Activated CD4-positive, alpha-beta T cell treated with anti-CD3 and anti-CD28 coated beads, Interleukin-2, amount 10 ng/mL, durations not matched to agents 7 days and 5 days (primary cell): ENCODE measurements at places on chromosomes 7 and 10.

DNA sequence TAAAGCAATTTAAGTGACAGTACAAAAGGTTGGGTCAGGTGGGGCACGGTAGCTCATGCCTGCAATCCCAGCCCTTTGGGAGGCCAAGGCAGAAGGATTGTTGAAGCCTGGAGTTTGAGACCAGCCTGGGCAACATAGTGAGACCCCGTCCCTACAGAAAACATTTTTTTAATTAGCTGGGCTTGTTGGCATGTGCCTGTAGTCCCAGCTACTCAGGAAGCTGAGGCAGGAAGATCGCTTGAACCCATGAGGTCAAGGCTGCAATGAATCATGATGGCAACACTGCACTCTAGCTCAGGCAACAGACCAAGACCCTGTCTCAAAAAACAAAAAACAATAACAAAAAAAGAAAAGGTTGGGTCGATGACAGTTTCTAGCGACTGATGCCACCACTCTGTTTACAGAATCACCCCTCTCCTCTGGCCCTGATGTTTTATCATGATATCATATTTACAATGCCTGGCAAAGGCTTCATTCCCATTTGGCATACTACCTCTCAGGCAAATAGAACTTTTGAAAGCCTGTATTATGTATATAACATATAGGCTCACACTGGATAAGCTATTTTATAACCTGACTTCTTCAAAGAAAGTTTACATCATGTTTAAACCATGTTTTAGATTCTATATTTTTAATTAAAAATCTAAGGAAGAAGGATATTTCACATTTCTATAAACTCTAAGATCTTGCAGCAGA lies 558 bp upstream of the ABCC2 start:
- DNase-seq, result no peak

- DNase-seq, result no peak
Observed at GRCh38 chr7:109763611-109764010, 1193.9 kb downstream of the DNAJB9 start.

DNA sequence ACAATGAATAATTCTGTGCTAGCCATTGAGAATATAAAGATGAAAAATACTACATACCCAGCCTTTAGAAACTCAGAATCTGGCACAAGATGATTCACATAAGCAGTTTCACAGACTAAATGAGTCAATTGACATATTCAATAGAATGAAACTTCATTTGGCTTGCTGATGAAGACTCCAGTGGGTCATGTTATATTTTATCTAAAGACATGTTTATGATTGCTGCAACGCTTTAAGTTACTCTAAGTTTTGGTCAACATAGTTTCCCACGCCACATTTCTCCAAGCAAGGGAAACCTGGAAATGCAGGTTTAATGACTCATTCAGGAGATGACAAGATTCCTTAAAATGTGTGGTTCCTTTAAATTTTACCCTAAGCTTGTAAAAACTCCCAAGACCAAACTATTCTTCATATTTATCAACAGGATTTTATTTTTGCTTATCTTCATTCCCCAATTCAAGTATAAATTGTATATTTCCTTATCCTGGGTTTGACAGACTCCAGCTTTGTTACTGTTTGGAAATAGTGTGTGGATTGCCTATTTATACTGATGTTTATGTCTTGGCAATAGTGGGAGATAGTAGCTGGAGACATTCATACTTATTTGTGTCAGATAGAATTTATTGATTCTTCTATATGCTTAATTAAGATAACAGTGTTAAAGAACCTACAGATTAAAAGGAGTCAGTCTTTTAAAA lies 6.6 kb downstream of the SEMA3A start:
- no peak for DNase-seq

- DNase-seq, result no peak
Observed at GRCh38 chr7:11355399-11356005, 381.8 kb downstream of the PHF14 start.

GRCh38 chr10:35456153-35456720 lies 119.9 kb downstream of the CCNY start:
- DNase-seq, result no peak

GRCh38 chr7:55465691-55466090 lies 100.6 kb downstream of the LANCL2 start:
- no peak for DNase-seq

- DNase-seq, result no peak
Observed at GRCh38 chr7:100090527-100091410, 2.0 kb downstream of the COPS6 start.

DNA sequence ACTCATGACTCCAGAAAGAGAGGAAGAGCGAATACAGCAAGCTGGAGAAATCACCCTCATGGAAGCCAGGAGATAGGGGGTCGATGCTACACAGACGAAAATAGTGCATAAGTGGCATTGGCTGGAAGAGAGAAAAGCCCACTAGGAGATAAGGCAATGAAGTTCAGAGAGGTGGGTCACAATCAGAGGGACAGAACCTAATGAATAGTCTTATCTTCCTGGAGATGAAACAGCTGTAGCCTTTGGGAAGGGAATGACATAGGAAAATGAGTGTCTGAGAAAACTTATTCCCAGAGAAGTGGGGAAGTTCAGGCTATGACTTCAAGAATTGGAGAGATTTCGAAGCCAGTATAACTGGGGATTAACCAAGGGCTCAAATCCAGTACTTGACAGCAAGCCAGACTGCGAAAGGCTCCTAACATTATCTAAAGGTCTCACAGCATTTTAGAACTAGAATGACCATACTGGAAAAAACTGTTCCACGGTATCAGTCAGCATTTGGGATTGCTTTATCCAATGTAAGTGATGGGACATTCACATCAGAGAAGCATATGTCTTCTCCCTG lies 211.1 kb downstream of the ZNF365 start:
- DNase-seq, result no peak

DNA sequence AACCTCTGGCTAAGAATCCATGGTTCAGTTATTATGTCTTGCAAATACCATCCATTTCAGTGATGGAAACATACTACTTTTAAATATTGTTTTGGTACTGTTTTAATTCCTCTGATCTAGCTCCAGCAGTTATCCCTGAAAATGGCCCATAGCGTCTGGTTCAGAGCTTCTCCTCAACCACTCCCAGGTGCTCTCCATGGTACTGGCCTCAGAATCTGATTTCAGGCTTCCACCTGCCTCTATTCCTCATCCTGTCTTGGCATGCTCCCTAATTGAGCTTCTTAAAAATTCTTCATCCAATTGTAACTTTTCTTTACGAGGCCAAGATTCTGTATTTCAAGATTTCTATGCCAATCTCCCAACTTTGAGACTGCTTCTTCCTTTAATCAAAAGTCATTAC lies 236.3 kb downstream of the HTR7 start:
- DNase-seq, result no peak

GRCh38 chr10:44933451-44934321 lies 22.5 kb downstream of the TMEM72 start:
- DNase-seq, result no peak

GRCh38 chr10:3972460-3973301 lies 187.7 kb upstream of the KLF6 start:
- DNase-seq, result peak; percentile 59

DNA sequence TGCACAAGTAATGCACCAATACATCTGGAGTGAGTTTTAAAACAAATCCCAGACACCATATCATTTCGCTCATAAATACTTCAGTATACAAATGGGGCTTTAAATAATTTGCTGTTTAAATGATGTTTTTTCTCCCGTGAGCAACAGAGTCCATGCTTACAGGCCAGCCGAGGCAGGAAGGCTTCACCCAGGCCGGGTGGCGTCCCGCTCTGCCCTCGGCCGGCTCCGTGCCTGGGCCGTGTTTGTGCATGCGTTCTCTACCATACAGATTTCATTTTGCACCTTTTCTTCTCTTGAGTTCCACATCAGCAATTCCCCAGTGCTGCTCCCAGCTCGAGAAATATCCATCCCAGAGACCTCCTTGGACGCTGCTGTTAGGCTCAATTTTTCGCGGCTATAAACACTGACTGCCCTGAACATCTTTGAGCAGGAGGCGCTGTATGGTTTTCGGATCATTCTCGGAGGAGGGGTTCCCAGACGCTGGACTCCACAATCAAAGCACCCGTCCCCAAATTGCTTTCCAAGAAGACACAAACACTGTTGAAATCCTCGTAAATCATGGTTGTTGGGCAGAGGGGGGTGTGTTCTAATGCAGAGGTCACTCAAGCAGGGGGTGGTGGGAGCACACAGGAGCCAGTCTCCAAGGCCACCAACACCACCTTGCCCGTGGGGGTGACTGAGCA lies 91.6 kb downstream of the MICALL2 start:
- DNase-seq, result no peak

GRCh38 chr10:96820765-96821164 lies 11.3 kb upstream of the LCOR start:
- no peak for DNase-seq

DNA sequence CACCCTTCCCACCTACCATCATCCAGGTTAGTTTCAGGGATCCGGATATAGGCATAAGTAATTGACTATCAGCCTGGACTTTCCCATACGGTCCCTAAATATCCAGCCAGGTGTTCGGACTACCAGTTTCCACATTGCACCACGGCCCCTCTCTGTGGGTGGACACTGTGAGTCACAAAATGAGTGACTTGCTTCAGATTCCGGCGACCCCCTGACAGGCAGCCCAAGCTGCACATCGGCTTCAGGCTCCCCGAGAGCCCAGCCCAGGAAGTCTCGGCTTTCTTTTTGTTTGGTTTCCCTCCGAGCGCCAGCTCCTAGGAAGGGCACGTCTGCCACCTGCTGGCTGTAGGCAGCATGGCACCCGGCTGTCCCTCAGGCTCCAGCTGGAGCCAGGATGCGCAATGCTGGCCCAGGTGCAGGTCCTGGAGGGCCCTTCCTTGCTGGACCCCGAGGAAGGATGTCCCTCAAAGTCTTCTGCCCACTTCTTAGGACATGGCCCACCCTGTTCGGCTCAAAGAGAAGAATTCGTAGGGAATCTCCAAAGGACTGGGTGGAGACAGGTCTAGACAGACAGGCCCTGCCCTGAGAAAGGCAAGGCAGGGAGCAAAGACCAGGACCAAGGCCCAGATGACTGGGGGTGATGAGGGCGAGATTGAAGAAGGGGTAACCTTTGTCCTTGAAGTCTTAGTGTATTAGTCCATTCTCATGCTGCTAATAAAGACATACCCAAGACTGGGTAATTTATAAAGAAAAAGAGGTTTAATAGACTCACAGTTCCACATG lies 10.6 kb downstream of the HABP2 start:
- peak; percentile 65 for DNase-seq

GRCh38 chr7:101666293-101666692 lies 37.2 kb upstream of the MYL10 start:
- no peak for DNase-seq

DNA sequence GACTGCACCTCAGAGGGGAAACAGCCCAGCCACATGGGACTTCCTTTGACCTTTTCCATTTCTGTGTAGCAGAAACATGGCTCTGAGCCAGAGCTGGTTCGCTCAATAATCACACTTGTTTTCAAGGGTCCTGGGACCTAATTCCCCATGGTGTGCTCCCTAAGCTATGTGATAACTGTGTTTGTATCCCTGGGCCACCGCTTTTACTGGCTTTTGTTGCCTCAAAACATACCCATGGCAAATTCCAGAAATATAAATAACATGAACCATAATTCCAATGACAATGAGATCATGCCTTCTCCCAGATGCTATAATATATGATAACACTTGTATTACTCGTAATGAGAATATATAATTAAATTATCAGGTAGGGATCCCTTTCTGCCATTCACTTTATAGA lies 196.4 kb downstream of the GFRA1 start:
- DNase-seq, result no peak

DNA sequence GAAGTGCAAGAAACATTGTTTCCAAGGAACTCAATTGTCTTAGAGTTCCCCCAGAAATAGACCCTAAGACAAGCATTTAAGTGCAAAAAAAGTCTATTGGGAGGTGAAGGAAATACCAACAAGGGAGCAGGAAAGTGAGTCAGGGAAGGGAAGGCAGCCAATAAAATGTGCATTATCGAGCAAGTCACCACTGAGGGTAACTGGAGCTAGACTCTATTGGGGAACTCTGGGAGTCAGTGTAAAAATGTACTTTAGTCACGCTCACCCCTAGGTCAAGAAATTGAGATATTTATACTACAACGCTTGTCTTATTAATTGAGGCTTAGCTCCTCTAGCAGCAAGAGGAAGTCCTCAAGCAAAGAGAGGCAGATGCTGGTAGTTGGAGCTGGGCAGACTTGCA lies 137.7 kb downstream of the RTKN2 start:
- no peak for DNase-seq

DNA sequence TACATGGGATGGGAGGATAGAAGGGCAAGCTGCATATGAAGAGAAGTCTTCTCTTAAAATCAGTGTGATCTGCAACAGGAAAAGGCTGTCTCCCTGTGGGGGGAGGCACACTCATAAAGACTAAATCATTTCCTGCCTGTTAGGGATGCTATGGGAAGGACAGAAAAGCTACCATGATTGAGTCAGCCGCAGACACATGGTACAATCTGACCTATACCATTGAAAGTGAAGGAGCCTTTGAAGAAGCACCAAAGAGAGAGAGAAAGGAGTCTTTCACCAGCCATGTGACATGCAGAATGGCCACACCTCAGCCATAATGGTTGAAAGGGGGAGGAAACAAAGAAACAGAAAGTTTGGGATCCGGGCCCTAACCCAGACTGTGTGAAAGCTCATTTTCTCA lies 29.1 kb downstream of the NUDCD3 start:
- DNase-seq, result peak; percentile 66

DNA sequence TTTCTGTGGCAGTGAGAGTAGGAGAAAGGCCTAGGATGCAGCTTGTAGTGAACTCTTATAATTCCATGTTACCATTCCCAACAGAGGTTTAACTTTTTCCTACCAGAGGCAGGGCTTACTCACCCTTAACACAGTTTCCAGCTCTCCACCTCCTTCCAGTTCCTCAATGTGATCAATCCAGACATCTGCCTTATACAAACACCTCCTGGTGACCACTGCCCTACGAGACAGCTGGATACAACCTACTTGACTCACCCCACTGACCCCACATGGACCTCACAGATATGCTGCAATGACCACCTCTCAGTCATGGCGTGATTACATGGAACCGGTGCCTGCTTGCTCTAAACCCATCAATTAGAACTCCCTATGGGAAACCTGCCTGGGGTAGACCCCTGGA lies 326.5 kb downstream of the TNS3 start:
- DNase-seq, result no peak

GRCh38 chr7:35545831-35546230 lies 149.1 kb downstream of the HERPUD2 start:
- no peak for DNase-seq

GRCh38 chr10:131311402-131311660 lies 190 bp downstream of the TCERG1L start:
- no peak for DNase-seq

DNA sequence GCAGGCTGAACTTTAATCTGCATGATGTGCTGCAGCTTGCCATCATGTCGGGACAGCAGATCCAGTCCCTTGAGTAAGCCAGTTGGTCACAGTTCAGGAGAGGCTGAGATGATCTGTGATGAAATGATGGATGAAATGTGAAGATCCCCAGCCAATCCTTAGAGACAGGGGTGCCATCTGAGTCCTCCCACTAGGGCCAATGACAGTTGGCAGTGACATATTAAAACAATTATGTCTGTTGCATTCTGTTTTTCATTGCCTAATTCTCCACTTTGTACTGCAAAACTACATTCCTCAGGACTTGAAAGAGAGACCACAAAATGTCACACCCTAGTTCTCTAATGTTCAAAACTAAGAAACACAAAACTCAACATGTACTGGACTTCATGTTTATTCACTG lies 66.3 kb upstream of the CAV2 start:
- DNase-seq, result no peak

- DNase-seq, result no peak
Observed at GRCh38 chr10:3886641-3887251, 101.7 kb upstream of the KLF6 start.

- no peak for DNase-seq
Observed at GRCh38 chr10:44478876-44479705, 94.2 kb upstream of the CXCL12 start.

GRCh38 chr7:26397796-26398426 lies 106.2 kb downstream of the SNX10 start:
- DNase-seq, result no peak
